ENCODE measurements at places on chromosomes 11 and 22.

GRCh38 chr11:56910046-56910773 lies 78.5 kb upstream of the OR5AK2 start:
- DNase-seq = no peak

GRCh38 chr11:540583-541432 lies 3.5 kb downstream of the LRRC56 start:
- DNase-seq = no peak

- peak; percentile 40 for DNase-seq
Observed at GRCh38 chr11:73384872-73385689, 8.9 kb downstream of the RELT start.

DNA sequence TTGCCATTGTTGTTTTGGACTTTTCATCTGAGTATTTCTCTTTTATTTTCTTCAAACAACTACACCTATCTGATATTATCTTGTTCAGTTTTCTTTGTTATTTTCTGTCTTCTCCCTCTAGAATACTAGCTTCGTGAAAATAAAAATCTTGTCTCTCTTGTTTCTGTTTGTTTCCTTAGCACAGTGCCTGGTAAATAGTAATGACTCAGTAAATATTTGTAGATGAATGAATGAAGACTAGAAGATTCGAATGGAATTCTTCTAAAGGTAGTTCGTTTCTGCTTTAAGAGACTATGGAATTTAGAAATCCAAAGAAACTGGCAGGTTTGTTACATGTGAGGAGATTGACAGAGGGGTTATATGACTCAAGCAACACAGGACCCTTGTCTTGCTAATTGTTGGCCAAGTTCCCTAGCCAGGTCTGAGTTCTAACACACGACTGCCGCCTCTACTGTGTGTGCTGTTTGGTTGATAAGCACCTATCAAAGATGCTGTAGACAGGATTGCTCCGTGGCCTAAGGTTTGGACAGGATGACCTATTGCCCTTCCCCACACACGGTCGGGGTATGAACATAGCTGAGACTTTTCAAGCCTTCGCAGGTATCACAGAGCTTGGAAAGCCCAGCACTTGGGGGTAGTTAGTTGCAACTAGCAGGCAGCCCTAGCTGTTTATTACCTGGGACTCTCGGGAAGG lies 831 bp upstream of the TMEM135 start:
- no peak for DNase-seq

DNA sequence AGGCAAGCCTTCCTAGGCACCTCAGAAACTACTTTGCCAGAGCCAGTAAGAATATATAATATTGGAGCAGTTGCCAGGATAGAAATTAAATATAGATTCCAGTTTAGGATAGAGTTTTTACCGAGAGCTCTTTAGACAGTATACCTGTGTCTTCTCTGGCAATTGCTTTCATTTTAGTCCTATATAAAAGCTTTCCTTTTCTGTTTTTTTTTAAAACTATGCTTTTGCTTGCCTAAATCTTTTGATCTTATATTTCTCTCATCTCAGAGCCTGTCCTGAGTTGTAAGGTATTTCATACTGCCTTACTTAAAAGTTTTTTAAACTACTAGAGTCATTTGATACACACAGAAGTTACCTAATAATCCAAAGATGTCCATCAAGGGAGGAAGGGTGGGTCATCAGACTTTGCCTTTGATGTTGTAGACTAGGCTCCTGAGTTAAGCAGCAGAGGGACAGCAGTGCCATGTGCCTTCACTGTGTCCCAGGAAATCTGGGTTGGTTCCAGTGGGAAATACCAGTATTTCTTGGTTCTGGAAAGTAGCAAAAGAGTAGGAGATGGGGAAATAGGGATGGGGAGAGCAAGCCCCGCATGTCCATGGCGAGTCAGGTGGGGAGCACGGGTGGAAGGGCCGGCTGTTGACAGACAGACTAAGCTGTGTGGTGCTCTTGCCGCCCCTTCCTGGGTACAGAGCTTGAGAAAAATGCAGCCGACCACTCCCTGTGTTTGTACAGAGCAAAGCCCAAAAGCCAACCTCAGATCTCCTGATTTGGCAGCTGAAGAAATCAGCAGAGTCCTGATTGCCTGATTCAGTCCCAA lies 11.2 kb downstream of the MCAM start:
- no peak for DNase-seq

GRCh38 chr22:29203488-29204454 lies 1.9 kb upstream of the EMID1 start:
- DNase-seq = no peak

DNA sequence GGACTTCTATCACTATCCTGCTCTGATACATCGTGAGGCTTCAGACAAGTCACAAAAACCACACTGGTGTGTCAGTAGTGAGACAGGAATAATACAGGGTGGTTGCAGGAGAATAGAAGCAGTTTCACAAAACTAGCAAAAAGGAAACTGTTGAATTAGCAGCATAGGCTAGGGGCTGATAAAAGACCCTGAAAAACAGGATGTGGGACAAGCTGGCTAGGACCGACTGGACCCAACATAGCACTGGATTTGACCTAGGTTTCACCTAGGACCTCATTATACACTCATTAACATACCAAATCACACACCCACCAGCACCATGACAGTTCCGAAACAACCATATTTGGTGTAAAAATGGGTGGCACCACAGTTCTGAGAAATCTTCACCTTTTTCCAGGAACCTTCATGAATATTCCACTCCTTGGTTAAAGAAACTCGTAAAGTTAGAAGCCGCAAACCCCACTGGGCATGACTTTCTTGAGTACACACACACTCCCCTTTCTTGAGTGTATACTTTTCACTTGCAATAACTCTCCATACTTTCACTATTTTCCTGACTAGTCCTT lies 76.2 kb downstream of the SLC1A2 start:
- DNase-seq = peak; percentile 29

GRCh38 chr11:95095858-95096587 lies 6.4 kb downstream of the ENDOD1 start:
- no peak for DNase-seq

- no peak for DNase-seq
Observed at GRCh38 chr22:48836673-48837340, 990.9 kb downstream of the BRD1 start.

DNA sequence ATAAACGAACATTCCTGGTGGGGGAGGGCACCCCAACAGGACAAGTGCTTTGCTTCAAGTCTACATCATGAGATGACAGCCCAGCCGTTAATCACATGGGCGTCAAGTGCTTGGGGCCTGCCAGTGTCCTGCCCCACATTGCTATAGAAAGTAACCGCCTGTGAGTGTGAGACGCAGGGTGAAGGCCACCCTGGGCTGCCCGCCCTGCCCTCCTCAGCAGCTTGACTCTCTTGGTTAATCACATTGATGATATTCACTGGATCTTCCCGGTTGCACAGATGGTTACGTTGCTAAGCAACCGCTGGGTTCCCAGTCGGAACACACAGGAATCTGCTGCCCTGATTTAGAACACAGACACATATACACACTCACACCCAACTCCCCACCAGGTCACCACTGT lies 79.3 kb downstream of the CTTN start:
- DNase-seq = no peak

- no peak for DNase-seq
Observed at GRCh38 chr11:70460111-70460510, 61.8 kb downstream of the CTTN start.
